ENCODE measurements at places on chromosomes 13 and 19. TPM values are rescaled to one million over a fixed set of nuclear protein-coding genes. Genes with fewer than 3 reads are reported as not detected.

ADM5 gene
- 9.8 TPM for total RNA-seq

METTL21C gene
- total RNA-seq, result not detected

PROZ gene
- total RNA-seq, result not detected

MYO1F gene
- total RNA-seq, result 5.0 TPM

CACNG7 gene
- total RNA-seq, result not detected

RFX2 gene
- 107 TPM for total RNA-seq

SCAF1 gene
- 72.2 TPM for total RNA-seq

Data from ascending aorta (tissue), 2 donors.